Neural crest cell (in vitro differentiated cells): ENCODE measurements at places on chromosomes 2 and 18.

DNA sequence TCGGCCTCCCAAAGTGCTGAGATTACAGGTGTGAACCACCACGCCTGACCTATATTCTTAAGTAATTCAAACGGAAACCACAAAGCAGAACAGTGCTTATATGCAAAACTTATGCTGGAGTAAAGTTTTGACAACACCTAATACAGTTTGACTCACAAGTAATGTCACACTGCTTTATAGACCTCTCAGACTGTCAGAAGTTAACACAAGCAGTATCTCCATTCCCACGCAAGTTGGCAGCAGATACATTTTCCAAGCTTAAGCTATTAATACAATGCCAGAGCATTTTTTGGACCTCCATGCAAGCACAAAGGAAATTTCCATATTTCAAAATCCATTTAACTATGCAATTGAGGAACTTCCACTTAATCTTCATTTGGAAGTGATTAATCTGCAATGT is 21.0 kb upstream of the SANBR start:
- DNase-seq, result no peak

GRCh38 chr2:46943881-46944798 is 28.5 kb upstream of the MCFD2 start:
- no peak for DNase-seq

GRCh38 chr2:18610651-18611050 is 21.3 kb upstream of the NT5C1B start:
- no peak for DNase-seq

- DNase-seq, result no peak
These were observed 37.6 kb downstream of the CDH7 start for GRCh38 chr18:65788373-65788772.

DNA sequence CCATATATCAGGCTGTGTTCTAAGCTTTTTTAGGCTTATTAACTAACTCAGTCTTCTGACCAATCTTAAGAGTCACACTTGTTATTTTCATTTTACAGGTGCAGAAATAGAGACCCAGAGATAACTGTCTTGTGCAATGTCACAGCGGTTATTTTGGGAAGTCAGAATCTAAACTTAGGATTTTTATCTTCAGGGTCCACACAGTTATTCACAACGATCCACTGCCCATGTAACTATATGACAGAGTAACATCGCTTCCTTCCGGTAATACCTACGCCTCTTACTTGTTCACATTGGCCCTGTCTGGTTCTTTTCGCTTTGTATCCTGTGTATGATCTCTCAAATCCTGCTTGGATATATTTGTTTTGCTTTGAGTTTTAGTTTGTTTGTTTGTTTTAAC is 631.7 kb downstream of the LRP1B start:
- no peak for DNase-seq

DNA sequence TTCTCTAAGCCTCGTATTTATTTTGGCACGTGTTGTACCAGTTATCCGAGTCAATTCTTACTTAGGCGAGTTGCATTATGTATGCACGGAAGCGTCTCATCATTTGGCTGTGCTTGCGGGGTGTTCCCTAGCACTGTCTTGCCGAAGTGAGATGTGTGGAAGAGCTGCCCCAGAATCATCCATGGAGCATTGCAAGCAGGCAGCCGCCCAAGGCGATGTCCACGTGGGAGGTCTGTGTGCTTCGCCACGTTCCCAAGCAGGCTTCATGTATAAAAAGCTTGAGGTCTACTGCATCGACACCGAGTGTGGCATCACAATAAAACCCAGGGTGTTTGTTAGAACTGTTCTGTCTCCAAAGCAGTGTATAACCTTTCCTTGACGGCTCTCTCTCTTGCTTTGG is 849.9 kb downstream of the DCDC2C start:
- no peak for DNase-seq

DNA sequence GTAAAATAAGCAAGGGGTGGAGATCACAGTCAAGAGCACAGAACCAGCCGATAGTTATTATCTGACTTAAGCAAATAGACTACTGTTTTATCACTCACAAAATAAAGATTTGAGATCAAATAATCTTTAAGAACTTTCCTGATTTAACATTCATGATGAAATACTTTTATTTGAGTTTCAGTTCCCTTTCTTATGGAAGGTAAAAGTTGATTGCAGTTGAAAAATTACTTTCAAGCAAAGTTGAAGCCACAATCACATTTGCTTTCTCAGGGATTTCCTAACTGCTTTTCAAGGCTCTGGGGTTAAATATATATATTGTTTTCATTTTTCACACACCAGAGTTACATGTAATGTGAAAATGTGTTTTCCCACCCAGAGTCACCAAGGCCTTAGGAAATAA is 599.5 kb downstream of the KCNJ3 start:
- DNase-seq, result no peak

GRCh38 chr2:18901242-18901641 is 311.9 kb upstream of the NT5C1B start:
- no peak for DNase-seq

- DNase-seq, result no peak
These were observed at the start of gene CLASP1 for GRCh38 chr2:121649149-121649595. Gene CLASP1, minus strand, starts transcription at chr2:121649462. Its CDS starts 43,567 bp downstream, at chr2:121605895.
